ENCODE measurements at places on chromosomes 5 and 9. TPM values are rescaled to one million over a fixed set of nuclear protein-coding genes. Genes with fewer than 3 reads are reported as not detected.

GRCh38 chr9:121478816-121479676 is 20.6 kb downstream of the GGTA1 start:
- DNase-seq, result no peak

- DNase-seq, result no peak
Measured at GRCh38 chr5:148875205-148875875, 48.9 kb downstream of the ADRB2 start.

DNA sequence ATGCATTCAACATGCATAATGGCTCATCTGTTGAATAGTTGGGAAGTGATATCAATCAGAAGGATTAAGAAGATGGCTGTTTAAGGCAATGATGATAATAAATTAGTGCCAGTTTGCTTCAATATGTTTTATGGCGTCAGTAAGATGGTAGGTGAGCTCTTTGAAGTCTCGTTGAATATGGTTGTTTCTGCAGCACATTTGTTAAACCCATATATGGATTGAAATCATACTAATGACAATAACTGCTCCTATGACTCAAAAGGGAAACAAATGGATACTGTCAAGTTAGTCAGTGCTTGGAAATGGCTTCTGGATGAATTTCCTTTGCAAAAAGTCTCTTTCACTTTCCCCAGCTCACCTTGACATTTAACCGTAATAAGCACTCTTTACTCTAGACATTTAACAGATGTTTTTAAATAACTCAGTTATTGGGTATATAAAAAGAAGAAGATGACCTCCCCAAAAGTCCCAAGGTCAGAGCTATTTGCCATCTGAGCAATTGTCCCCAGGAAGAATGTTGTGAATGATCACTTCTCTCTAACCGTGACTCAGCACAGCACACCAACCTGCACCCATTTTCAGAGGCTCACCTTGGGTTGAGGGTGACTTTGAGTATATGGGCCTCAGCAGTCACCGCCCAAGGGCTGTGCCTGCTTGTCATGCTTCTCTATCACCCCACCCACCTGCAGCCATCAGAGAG is 133.4 kb downstream of the GRIA1 start:
- DNase-seq, result no peak

DNA sequence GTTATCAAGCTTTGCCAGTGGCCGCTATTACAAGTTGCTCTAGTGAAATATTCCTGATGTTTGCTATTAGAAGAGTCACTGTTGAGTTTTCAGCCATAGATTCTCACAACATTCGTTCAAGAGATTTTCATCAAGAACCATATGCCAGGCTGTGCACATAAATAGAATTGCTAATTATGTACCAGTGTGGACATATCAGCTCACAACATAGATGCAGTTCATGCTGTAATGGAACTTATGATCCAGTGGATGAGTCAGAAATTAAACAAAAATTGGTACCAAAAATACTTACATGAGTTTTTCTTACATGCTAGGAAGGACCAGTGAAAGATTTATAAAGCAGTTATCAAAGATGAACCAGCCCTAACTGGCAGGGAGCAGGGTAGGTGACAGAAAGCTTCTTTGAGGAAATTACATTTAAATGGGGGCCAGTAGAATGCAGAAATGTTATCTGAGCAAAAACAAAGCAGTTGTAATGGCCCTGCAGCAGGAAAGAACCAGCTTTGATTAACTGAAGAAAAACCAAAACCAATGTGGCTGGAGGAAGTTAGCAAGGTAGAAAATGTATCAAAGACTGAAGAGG is 404.2 kb downstream of the DNAH5 start:
- no peak for DNase-seq

DNA sequence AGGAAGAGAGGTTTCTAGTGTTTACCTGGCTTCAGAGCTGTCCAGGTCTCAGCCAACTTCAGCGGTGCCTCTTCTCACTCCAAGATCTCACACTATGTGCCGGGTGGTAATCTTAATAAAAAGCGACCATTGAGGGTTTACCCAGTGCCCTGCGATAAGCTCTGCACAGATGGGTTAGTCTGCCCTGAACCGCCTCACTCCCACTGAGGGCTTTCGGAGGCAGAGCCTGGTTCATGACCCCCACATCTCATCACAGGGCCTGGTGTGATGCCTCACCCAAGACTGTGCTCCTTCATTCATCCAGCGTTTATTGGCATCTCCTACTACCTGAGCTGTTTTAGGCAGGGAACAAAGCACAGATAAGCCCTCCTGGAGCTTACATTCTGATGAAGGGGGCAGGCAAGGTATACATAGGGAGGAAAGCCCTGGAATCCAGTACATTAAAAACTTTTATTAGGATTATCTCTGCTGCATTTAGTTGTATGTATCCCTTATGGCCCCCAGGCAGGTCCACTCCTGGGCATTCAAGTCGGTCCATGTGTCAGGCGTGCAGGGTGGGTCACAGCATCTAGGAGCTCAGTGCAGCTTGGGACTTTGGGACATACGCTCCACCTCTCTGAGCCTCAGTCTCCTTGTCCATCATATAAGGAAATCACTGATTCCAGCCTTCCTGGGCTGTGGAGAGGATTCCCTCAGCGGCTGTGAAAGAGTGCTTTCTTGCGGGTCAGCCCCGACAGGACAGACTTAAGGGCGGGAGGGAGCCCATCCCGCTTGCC is 613 bp upstream of the COL15A1 start:
- no peak for DNase-seq

DNA sequence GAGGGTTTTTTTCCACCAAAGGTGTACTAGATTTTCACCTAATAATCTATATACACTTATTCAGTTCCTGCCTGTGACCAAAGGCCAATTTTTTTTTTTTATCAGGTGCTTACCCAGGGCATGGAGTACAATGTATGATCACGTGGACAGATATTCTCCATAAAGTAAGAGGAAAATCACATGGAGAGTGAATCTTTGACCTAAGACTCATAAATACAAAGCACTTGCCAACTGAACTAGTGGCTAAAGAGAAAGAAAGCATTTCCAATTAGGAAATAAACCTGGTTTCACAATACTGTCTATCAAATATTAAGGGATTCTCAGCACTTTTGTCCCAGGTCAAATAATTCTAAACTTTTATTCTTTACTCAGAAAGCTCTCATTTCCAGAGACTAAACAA is 33.0 kb upstream of the CEP120 start:
- DNase-seq, result no peak

GRCh38 chr9:35962126-35962906 is 4.4 kb upstream of the OR2S2 start:
- no peak for DNase-seq

GRCh38 chr5:17037751-17038150 is 101.7 kb upstream of the MYO10 start:
- no peak for DNase-seq

GRCh38 chr9:24738421-24738961 is 192.8 kb upstream of the IZUMO3 start:
- DNase-seq, result peak; percentile 67

GRCh38 chr5:116360008-116360853 is 214.4 kb downstream of the SEMA6A start:
- no peak for DNase-seq

DNA sequence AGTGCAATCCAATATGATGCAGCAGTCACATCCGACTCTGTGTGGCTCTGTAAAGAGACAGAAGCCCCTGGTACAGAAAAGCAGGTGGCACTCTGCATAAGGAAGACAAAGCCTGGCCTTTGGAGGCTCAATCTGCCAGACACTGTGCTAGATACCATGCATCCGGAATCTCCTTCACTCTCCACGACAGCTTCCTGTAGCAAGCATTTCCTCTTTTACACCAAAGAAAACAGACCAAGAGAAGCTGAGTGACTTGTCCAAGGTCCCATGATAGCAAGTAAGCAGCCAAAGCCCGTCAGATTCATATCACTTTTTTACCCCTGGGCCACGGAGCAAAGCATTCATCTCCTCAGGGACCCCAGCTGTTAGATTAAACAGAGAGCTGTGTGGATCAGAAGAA is 64.2 kb upstream of the SMIM23 start:
- no peak for DNase-seq

DNA sequence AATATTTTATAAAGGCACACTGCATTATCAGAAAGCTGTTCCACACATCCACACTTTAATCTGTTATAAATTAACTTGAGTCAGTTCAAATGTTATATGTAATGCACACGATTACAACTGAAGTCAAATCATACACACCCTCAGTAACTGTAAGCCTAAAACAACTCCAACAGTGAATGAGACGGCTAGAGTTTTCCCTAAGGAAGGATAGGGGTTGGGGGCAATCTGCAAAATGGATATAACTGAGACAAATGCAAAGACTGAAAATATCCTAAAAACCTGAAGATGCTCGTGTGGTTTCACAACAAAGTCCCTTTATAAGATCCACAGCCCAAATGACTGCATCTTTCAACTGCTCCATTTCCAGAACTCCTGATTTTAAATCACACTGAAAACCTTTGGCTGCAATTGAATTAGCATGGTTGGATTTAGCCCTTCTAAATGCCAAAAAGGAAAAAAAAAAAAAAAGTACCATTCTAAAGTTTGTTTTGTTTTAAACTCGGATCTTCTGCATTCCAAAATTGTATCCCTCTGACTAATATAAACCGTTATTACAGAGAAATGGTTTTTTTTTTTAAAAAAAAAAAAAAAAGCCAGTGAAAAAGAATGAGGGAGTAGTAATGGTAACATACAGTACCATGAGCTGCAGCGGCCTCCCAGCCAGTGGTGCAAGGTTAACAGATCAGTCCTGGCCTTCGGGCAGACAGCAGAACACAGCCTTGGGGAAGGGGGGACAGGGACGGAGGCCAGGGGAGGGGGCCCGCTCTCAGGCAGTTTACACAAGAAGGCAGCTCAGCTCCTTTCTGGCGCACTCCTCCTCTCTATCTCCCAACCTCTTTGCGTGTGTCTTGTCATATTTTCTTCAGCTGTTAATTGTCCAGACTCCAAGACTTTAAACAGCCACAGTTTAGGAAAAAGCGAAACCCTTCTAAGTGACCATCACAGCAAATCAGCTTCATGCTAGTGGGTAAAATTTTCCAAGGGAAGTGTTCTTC is 166.1 kb downstream of the BNC2 start:
- DNase-seq, result peak; percentile 85

- peak; percentile 42 for DNase-seq
Measured at GRCh38 chr9:37436540-37436939, 14.0 kb downstream of the GRHPR start.

DNA sequence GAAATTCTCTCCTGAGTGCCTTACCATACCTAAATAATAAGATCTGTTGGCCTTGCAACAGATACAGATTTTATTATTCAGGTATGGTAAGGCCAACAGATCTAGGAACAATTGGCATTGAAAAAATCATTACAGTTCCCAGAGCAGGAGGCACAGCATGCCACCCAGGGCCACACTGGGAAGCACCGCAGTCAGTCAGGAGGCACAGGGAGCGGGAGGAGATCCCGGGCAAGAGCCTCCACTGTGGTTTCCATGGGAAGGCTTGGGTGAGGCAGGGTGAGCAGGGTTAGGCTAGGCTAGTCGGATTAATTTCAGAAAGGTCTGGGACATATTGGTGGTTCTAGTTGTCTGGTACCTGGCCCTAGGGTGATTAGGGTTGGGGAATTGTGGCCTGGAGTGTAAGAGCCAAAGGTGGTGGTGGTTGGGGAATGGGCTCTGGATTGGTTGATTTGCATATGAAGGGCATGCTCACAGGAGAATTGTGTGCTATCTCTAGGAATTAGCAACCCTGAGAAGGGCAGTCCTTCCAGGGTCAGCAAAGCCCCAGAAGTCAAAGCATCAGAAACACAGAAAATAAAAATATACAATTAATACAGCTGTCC is 111.4 kb downstream of the PDE8B start:
- DNase-seq, result no peak

GRCh38 chr5:9613360-9613759 is 16.8 kb downstream of the TAS2R1 start:
- no peak for DNase-seq

DNA sequence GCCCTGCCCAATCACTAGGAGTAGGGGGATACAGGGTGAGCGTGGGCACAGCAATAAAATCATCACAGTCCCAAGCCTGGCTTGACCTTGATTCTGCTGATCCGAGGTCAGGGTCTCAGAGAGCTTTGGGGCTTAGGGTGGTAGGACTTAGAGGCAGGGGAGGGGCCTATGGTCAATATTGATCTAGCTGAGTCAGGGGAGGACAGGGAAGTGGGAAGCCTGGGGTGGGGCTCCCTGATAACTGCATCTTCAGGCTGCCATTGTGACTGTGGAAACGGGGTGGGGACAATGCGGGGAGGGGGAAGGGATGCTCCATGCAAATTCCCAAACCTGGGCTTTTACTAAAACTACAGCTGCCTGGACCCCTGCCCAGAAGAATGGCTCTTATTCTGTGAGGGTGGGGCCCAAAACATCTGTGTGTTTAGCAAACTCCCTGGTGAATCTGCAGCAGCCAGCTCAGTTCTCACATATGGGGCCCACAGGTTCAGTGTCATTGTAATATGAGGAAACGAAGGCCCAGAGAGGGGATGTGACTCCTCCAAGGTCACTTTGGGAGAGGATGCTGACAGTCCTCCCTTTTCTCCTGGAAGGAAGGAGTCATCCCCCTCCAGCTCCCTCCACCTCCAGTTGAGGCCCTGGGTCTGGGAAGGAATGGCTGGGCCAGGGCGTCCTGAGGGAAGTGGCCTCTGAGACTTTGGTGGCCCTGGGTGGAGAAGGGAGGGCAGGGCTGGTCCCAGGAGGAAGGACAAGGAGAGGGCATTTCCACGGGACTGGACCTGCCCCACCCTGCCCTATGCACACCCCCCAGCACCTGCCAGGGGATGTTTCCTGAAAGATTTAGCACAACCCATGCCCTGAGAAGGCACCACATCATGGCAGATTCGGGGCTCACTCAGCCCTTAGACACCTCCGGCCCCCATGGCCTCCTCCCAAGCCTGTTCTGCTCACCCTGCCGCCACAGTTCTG is 26.4 kb downstream of the SLC6A7 start:
- no peak for DNase-seq

GRCh38 chr5:7881091-7881490 is 12.1 kb downstream of the MTRR start:
- DNase-seq, result no peak

DNA sequence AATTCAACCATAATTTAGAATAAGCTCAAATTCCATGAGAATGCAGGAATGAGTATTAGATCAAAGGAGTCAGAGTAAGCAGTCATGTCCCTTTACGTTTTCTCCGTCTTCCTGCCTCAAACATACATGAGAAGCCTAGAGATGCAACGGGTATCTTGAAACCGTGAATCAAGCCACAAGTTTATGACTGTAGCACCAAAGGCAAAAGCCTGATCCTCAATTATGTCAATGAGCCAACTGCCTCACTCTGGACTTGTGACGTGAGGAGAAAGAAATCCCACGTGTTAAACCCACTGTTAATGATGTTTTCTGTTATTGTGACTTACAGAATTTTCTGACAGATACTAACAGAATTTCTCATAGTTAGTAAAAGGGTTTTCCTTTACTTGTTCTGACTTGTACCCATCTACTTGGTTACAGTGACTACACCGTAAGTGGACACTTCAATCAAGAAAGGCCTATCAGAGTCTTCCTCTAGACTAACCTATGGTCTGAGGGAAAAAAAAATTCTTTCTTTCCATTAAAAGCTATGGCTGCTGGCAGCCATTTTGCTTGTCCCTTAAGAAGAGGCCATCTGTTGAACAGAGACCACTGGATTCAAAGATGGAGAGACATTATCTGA is 35.3 kb upstream of the HK3 start:
- DNase-seq, result no peak

GRCh38 chr9:136565086-136565714 is 19.4 kb upstream of the NOTCH1 start:
- no peak for DNase-seq

GRCh38 chr9:37617832-37618231 is 25.4 kb upstream of the TOMM5 start:
- no peak for DNase-seq

Gene PURA
- 39.1 TPM for total RNA-seq

Gene DIRAS2
- not detected for total RNA-seq

Gene TNFAIP8
- total RNA-seq, result 10.8 TPM

Gene CACNA1B
- 0.09 TPM for total RNA-seq

Gene GHR
- 11.4 TPM for total RNA-seq

Gene FOXD4
- total RNA-seq, result 0.32 TPM

Gene IRGM
- not detected for total RNA-seq

Gene HMGCS1
- 32.2 TPM for total RNA-seq
